ENCODE measurements at places on chromosomes 4 and X.

GRCh38 chrX:29241809-29242208 lies 654.6 kb downstream of the IL1RAPL1 start:
- DNase-seq: no peak

DNA sequence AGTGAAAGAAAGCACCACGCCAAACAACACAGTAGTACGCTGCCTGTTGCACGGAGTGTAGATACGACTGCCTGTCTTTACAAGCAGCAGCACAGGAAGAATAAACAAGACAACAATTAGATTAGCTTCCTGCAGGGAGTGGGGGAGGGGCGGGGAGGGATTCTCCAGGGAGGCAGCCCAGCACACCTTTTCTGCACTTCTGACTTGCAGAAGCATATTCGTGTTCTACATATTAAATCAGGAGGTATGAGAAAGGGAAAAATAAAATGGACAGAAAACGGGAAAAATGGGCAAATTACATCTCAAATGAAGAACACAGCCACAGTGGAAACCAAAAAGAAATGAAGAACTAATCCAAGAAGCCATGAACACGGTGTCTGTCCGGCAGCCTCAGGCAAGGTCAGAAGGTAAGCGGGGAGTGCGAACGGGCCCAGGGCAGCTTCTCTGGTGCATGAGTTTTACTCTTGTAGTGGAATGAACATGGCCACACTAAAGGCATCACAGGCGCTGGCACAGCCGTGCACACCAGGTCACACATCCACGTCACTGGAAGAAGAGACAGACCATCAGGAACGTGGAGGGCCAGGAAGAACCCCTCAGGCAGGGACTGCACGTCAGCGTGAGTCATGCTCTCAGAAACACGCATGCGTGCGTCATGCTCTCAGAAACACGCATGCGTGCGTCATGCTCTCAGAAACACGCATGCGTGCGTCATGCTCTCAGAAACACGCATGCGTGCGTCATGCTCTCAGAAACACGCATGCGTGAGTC lies 20.1 kb upstream of the ADRA2C start:
- no peak for DNase-seq

GRCh38 chr4:188992706-188993105 lies 853.5 kb downstream of the TRIML1 start:
- DNase-seq: no peak

DNA sequence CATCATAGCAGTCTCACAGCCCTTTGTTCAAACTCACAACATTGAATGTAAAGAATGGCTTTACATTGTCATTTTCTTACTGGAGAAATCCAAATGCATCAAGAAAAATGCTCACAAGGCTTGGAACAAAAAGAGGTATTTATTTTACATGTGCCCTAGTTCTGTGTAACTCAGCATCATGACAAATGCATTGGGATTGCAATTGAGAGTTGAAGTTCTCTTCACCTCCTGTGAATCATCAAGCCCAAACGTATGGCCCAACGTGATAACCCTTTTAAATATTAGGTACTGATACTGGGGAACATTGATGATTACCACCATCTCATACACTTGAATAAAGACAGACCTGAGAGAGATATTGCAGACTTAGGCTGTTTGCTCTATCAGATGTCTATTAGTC lies 61.6 kb downstream of the GASK1B start:
- DNase-seq: no peak

DNA sequence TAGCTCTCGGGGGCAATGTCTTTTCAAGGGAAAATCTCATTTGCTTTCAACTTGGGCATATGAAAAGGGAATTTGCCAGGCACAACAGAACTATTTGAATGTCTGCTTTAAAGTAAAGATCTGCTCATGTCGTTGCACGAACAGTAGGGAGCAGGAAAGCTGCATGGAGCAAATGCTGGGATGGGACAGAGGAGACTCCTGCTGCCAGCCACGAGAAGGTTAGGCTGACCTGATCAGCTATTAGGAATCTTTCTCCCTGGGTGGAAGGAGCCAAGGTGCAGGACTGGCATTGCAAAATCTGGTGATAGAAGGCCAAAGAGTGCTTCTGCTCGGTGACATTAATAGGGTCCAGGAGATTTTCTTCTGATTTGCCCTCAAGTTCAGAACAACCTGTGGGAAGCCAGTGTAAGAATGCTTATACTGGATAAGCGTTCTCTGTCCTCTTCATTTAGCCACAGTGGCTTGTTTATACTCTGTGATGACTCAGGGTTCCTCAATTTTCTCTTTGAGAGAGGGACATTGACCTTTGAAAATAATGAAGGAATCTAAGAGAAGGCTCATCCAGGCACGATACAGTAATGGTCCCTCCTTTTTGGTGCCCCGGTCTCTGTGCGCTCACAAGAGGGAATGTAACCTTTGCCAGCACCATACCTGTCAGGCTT lies 22.9 kb downstream of the FHL1 start:
- DNase-seq: no peak

- DNase-seq: no peak
These were observed 141.9 kb downstream of the GATB start for GRCh38 chr4:151618858-151619257.

DNA sequence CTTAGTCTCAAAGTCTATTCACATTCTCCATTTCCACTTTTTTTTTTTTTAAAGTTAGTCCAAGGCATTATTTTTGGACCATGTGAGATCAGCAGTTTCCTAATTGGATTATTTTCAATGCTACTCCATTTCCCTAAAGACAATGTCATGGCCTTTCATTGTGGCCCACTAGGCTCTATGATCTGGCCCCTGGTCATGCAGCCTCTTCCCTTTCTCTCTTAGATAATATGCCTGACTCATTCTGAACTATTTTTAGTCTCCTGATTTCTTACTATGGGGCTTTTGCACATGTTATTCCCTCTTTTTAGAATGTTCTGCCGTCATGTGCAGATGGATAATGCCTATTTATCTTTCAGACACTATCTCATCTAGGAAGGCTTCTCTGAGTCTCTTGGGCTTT lies 157.3 kb downstream of the TMA16 start:
- no peak for DNase-seq

GRCh38 chr4:99159699-99160098 lies 15.6 kb upstream of the ADH4 start:
- no peak for DNase-seq

DNA sequence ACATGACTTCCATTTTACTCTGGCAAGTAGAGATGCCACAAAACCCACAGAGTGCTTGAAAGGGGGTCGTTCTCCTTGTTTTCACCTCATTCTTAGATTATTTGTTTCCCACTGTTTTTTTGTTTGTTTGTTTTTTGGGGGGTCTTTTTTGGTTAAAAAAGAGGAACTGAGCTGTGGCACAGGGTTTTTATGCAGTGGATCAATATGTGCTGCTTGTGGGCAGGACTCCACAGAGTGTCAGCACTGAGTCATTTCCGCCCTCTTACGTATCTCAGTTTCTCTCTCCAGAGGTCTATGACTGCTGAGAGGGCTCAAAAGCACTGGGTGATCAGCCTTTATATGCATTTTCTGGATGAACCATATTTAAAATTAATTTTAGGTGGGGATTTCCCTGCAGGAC lies 268.1 kb upstream of the GRID2 start:
- DNase-seq: no peak

GRCh38 chrX:68415316-68415715 lies 18.0 kb downstream of the OPHN1 start:
- DNase-seq: no peak

DNA sequence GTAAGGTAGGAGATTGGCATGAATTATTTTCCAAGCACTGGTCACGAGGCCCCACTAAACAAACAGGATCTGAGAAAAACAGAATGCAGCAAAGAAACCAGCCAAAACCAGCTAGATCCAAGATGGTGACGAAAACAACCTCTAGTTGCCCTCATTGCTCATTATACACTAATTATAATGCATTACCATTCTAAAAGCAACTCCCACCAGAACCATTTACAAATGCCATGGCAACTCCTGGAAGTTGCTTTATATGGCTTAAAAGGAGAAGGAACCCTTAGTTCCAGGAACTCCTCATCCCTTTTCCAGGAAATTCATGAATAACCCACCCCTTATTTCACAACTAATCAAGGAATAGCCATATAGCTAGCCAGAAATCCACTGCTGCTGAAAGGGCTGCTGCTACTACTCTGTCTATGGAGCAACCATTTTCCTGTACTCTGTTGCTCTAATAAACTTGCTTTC lies 69.3 kb downstream of the ABCB7 start:
- DNase-seq: no peak

DNA sequence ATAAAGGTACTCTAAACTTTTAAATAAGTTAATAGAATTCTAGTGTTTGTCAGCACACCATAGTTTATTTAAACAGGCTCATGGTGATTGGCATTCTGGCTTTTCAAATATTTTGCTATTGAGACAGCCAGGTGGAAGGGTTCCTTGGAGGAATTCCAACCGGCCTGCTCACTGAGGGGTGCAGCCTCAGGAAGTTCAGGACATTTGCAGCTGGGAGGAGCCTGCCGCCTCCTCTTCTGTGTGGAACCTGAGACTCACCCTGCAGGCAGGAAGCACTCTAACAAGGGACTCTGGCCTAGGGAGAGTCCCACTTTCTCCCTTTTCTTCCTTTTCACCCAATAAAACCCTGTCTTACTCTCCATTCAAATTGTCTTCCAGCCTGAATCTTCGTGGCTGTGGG lies 1328.0 kb downstream of the FSTL5 start:
- DNase-seq: no peak

- DNase-seq: no peak
These were observed 29.8 kb upstream of the MAGEA11 start for GRCh38 chrX:149682031-149682430.

GRCh38 chr4:48297256-48297846 lies 27.7 kb upstream of the TEC start:
- DNase-seq: no peak

DNA sequence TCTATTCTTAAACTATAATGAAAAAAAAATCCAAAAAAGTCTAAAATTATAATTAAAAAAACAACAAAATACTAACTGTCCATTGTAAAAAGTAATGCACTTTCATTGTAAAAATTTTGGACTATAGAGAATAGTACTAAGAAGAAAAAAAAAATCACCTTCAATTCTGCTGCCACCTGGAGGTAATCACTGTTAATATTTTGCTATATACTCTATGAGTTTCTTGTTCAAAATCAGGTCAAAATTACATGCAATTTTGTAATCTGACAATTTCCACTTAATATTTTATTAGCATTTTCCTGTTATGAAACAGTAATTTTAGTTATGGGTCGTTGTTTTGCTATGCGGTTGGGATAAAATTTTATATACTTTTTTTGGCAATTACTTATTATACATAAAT lies 62.0 kb downstream of the HTT start:
- no peak for DNase-seq

DNA sequence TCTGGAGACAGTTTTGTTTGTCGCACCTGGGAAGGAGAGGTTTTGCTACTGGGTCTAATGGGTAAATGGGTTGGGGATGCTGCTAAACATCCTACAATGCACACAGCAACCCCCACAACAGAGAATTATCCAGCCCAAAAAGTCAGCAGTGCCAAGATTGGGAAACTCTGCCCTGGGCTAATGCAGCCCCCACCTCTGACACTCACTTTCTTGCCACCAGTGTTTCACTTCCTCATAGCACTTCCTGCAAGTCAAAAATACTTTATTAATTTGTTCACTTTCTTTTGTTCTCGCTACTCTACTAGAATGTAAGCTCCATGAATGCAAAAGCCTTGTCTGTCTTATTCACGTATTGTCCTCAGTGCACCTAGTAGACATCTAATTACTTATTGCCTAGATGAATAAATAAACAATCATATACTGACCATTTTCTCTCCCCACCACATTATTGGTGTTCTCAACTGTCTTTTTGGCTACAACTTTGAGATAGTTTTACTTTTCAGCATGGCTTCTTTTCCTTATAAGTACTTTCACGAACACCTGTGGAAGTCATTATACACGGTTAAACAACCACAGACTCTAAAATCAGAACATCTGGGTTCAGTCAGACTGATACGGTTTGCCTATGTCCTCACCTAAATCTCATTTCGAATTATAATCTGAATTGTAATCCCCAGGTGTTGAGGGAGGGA lies 82.0 kb upstream of the PITX2 start:
- no peak for DNase-seq

GRCh38 chrX:139158256-139158655 lies 372.3 kb upstream of the F9 start:
- DNase-seq: no peak

- DNase-seq: no peak
These were observed 198.8 kb upstream of the ANXA10 start for GRCh38 chr4:167893531-167893930.

- no peak for DNase-seq
These were observed 32.8 kb downstream of the TMEM131L start for GRCh38 chr4:153499005-153499404.

DNA sequence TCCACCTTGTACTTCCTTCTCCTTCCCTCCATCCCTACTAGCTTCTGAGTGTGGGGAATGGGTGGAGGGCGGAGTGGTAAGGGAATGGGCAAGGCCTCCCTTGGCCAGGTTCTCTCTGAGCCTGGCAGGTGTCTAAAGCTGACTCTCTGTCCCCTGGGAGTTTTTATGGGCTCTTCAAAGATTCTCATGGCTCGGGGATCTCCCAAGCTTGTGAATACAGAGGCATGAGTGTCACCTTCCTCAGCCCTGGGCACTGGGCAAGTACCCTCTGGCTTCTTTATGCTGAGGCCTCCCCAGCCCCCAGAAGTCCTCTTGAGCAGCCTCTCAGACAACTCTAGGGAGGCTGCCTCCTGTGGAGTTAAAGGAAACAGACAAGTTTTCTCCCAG lies 32.5 kb upstream of the DDX3X start:
- DNase-seq: no peak

DNA sequence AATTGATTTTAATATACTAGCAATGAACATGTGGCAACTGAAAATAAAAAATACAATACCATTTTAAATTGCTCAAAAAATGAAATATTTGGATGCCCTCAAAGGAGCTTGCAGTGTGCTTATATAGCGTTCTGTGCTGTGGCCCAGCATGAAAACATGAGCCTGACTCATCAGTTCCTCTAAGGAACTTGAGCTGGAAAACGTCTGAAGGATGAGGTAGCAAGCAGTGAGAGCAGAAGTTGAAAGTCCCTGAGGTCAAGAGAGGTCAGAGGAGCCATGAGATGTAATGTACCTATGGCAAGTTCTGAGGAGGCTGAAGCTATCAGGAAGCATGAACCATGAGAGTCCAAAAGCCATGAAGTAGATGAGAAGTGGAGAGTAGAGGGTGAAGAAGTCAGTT lies 59.7 kb downstream of the HMGB3 start:
- no peak for DNase-seq

- no peak for DNase-seq
These were observed 178.7 kb upstream of the LDB2 start for GRCh38 chr4:17077105-17077504.

DNA sequence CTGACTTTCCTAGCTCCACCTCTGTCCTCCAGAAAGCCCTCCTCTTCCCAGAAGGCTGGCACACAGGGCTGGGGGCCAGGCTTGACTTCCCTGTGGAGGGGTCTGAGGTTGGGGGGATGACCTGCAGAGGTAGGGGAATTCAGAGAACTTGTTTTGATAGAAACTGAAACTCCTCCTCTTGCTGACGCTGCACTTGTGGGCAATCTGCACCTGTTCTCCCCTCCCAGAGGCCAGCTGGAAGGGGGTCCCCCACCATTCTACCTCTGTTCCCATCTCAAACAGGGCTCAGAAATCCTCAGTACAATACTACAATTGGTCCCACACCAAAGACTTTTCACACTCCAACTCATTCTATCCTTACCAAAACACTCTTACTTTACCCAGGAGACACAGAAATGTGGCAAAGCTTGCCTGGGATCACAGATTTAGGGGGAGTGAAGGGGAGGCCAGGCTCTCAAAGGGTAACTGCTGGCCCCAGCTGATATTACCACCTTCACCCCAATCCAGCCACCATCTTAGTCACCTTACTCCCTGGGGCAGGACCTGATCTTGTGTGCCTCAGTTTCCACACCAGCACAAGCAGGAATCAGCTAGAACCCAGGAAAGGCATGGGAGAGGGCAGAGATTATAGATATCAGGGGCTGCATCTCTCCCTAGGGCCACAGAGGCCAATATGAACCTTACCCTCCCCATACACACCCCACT lies 18.5 kb downstream of the OTUD5 start:
- no peak for DNase-seq
